Fibroblast of skin of abdomen (primary cell): ENCODE measurements at places on chromosomes 3 and 15.
A peak's percentile ranks its signal among the peaks of the same experiment; 100 is the strongest.

- DNase-seq = no peak
Observed at GRCh38 chr3:184952671-184953070, 140.7 kb downstream of the VPS8 start.

DNA sequence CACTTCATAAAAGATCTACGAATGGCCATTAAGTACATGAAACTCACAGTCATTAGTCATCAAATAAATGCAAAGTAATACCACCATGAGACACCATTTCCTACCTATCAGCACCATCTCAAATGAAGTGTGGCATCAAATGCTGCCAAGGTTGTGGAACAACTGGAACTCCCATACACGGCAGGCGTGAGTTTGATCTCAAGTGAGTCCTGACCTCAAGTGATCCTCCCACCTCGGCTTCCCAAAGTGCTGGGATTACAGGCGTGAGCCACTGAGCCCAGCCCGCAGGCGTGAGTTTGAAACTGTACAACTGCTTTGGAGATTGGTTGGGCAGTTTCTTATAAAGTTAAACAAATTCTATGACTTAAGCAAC is 28.8 kb upstream of the HDAC11 start:
- no peak for DNase-seq

- peak; percentile 39 for DNase-seq
Observed at GRCh38 chr3:105868431-105868741, 426 bp downstream of the CBLB start.

GRCh38 chr3:15099364-15100098 is 583 bp upstream of the RBSN start:
- DNase-seq = no peak

DNA sequence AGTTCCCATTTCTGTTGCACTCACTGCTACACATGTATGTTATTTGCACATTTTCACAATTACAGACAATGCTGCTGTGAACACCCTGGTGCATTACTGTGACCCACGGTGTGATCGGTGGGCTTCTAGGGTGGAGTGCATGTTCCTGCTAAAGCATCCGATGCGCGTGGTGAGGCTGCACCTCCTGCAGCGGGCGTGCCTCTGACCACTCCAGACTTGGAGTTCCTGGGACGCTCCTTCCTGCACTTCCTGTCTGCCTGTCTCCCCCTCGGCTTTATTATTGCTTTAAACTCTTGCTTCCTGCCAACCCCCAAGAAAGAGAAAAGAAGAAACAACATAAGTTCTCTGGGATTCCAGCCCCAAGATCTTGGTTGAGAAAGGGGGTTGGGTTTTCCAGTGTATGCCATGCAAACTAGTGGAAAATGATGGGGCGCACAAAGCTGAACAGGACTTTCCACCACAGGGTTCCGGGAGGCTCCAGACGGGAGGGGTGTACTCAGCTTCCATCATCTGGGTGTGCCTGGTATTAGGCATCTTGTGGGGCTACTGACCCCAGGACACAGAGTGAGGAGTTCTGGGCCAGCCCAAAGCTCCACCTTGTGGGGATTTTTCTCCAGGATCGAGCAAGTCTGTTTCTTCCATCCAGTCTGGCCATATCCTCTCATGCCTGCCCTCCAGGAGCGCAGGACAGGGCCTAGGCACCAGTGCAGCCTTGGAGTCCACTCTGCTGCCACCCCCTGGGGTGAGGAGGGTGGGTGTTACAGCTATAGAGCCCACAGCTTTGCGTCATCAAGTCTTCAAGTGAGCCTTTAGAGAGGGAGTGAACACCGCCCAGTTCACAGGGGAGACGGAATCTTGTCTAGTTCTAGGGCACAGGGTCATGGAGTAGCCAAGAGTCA is 11.2 kb downstream of the RPL32 start:
- no peak for DNase-seq

GRCh38 chr3:104005815-104006214 is 1360.9 kb upstream of the ALCAM start:
- no peak for DNase-seq

DNA sequence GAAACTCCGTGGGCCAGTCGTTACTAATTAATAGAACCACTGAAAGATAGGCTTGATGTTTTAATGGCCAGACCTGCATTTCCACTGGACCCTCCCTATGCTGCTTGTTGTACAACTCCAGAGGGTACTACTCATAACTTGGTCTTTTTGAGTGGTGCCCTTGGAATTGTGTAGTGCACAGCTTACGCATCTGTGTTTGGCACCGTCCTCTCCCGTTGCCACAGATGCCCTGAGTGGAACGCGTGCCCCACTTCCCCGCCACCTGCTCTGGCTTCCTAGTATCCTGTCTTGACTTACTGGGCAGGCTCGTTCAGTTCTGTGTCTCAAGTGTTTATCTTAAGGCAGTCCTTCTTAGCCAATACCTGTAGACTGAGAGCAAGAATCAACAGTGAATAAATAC is 78.7 kb downstream of the USP13 start:
- no peak for DNase-seq

- DNase-seq = peak; percentile 79
Observed at GRCh38 chr15:64897345-64897985, 14.2 kb upstream of the ANKDD1A start.

- DNase-seq = peak; percentile 16
Observed at GRCh38 chr15:65970937-65971740, 101.8 kb downstream of the RAB11A start.

- peak; percentile 94 for DNase-seq
Observed at GRCh38 chr15:67097930-67098740, 32.7 kb downstream of the SMAD3 start.

- DNase-seq = no peak
Observed at GRCh38 chr15:64878705-64879104, 33.0 kb upstream of the ANKDD1A start.

GRCh38 chr15:50163719-50164410 is 18.1 kb upstream of the SLC27A2 start:
- DNase-seq = no peak
